Bronchial epithelial cell (primary cell): ENCODE measurements at places on chromosomes 5 and 9. TPM values are rescaled to one million over a fixed set of nuclear protein-coding genes. Genes with fewer than 3 reads are reported as not detected.

CDX1 gene
- total RNA-seq = not detected in 2 replicates

NTRK2 gene
- not detected in 2 replicates for total RNA-seq

INSL4 gene
- 0.26 TPM in 1 of 2 replicates, not detected in the other for total RNA-seq

FBXW2 gene
- total RNA-seq = 30.0 and 31.1 TPM in 2 replicates

OTULINL gene
- 0.77 and 0.79 TPM in 2 replicates for total RNA-seq

- DNase-seq = peak; percentile 71
These were observed 1244.1 kb upstream of the ACO1 start for GRCh38 chr9:31140316-31140715.

DNA sequence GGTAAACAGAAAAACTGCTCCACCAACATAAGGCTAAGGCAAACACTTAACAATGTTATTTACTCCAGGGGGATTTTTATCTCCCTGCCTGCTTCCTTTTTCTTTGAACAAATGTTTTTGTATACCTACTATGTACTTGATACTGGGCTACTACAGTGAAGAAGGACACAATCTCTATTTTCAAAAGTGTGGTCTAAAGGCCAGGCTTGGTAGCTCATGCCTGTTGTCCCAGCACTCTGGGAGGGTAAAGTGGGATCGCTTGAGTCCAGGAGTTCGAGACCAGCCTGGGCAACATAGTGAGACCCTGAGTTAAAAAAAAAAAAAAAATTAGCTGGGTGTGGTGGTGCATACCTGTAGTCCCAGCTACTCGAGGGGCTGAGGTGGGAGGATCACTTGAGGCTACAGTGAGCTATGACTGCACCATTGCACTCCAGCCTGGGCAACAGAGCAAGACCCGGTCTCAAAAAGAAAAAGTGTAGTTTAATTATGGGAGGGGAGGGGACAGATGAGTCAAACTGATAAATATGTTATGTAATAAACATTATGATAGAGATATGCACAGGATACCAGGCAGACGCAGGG, 3.3 kb downstream of the STOM start:
- no peak for DNase-seq

DNA sequence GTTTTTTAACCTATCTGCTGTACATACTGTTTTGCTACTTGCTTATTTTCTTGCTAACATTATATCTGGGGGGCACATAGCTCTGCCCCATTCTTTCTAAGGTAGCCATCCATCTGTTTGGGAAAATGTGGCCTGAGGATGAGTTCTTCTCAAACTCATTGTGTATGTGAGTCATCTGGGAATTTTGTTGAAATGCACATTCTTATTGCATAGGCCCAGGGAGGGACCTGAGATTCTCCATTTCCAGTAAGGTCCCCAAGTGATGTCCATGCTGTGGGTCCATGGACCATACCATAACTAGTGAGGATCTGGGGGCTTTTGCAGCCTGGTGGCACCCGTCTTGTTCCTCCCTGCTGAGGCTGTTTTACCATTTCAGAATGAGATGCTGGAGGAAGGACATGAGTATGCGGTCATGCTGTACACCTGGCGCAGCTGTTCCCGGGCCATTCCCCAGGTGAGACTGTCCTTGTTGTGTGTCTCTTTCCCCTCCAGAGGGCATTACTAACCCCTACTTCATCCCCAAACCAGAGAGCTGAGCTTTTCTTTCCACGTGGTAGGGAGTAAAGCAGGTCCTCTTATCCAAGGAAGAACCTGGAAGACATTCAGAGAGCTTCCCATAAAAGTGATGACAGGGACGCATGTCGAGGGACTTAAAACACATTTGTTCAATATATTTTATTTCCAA, 28.6 kb downstream of the CYFIP2 start:
- no peak for DNase-seq

DNA sequence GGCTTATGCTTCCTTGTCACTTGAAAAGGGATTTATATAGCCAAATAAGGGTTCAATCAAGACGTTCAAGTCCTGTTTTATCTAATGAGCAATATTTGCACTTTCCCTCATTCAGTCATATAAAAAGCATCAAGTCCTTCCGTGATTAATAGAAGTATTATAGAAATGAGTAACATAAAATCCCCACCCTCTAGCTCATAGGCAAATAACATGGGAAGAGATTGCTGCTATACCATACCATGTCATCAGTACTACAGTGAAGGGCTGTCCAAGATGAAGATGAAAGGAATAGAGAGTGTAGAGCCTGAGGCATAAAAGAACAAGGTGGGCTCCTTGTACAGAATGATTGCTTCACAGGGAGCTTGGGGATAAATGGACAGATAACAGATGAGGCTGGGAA, 20.4 kb upstream of the PAPPA start:
- no peak for DNase-seq

DNA sequence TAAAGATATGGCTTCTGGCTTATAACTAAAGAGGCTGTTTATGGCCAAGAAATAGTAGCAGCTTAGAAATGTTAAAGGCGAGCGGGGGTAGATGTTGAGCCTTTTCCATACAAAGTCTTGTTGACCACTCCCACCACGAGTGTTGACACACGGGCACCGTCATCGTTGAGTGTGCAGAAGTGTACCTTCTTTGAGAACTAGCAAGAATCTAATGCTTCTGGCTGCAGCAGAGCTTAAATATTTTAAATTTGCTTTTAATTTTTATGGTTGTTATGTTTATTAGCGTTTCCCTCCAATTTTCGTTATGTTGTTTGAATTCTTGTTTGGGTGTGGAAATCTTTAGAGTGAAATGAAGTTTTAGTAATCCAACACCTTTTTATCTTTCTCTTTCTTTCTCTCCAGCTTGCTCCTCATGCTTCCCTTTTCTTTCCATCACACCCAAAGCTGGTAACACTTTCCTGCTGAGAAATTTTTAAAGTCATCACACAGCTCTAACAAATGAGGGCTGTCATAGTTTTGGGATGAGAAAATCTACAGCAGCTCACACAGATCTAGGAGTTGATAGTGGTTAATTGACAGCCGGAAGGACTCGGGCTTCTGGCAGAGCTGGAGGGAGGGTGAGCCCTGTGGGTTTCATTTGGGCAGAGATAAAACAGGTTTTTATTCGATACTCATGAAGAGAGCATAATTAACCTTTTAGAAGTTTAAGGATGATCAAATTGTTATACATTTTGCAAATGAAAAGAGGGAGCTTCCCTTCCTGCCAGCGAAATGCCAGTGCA, 120.1 kb upstream of the ZNF608 start:
- peak; percentile 72 for DNase-seq

DNA sequence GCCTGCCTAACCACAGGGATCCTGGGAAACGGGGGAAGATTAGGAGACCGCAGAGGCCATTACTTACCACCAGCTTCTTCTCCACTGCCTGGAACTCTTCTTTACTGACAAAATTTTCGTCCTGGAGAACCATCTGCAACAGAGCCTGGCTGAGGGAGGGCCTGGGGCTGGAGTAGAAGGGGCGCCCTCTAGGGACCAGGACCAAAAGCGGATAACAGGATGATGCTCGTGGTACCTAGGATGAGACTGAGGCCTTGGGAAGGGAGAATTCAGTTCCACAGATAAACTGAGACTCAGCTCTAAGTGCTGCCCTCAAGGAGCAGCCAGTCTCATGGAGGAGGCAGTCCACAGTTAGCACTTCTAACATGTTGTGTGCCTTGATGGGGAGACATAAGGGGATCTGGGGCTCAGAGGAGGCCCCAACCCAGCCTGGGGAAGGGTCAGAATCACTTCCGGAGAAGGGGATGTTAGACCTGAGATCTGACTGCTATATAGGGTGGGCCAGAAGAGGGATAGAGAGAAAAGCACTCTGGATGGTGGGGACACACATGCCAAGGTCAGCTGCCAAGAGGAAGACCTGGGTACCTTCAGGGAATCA, 1.2 kb downstream of the SPATA24 start:
- DNase-seq = no peak

DNA sequence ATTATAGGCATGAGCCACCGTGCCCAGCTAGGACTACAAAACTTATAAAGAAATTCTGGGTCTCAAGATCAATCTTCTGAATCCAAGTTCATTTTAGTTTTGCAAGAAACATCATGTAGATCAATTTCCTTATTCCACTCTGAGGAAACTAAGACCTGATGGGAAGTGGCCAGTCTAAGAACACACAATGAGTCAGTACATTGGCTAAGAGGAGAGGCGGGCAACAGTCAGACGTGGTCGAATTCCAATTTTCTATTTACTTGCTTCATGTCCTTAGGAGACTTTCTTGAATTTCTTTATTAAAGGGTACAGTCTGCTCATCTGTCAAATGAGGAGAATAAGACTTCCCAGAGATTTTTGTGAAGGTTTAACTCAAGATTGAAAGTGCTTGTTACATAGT, 432.1 kb upstream of the BRINP1 start:
- DNase-seq = no peak
